ENCODE measurements at places on chromosomes 6 and 20.

DNA sequence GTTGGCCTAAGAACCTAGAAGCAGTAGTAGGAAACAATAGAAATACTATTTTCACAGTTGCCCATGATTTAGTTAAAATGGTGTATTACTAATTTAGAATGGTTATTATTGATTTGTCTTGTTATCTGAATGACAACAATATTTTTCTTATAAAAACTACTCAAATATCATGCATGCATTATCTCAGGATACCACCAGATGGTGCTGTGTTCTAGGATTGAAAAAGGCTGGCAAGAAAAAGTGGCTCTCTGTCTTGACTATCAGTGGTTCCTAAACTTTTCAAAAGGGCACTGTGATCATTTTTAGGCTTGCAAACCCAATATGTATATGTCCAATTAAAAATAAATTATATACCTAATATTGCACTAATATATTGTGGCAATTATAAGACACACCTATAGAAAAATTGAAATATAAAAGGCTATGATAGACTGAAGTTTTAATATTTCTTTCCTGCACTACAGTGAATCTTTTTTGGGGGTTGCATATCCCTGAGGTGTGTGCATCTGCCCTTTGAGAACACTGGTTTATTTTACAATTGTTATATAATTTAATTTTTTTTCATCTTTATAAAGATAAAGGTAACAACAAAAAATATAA is 131.7 kb upstream of the MLIP start:
- no peak for DNase-seq

DNA sequence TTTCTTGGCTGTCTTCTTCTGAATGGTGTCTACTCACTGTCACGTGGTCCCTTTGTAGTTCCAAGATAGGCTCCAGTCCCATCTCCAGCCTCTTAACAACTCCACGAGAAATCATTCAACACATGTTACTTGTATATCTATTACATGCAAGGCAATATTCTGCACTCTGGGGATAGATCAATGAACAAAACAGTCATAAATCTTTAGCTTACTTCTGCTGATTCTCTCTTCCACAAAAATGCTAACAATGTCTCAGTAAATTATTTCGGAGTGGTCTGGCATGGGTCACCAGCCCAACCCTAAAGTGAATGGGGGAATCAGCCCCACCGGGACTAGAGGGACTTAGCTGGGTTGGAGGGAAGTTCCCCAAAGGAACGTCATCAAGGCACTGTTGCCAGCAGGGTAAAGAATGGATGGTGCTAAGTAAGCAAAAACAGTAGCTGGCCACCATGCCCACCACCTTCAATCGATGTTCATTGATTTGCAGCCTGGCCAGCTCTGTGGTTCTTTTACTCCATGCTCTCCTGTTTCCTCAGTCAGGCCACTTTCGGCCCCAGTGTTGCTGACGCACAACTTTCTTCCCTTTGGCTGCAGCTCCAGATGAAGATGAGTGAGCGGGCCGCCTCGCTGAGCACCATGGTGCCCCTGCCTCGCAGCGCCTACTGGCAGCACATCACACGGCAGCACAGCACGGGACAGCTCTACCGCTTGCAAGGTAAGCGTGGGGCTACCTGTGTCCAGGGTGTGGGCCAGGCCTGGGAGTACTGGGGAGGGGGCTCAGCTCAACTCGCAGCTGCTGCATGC is 167.7 kb downstream of the DOK5 start:
- DNase-seq, result no peak

GRCh38 chr6:75149240-75149639 is 56.6 kb downstream of the COL12A1 start:
- DNase-seq, result no peak

GRCh38 chr20:37528446-37529213 is 954 bp upstream of the BLCAP start:
- no peak for DNase-seq

- no peak for DNase-seq
Measured at GRCh38 chr6:39599973-39600372, 125.2 kb downstream of the KIF6 start.

GRCh38 chr6:131469130-131469529 is 103.9 kb upstream of the ARG1 start:
- DNase-seq, result no peak

DNA sequence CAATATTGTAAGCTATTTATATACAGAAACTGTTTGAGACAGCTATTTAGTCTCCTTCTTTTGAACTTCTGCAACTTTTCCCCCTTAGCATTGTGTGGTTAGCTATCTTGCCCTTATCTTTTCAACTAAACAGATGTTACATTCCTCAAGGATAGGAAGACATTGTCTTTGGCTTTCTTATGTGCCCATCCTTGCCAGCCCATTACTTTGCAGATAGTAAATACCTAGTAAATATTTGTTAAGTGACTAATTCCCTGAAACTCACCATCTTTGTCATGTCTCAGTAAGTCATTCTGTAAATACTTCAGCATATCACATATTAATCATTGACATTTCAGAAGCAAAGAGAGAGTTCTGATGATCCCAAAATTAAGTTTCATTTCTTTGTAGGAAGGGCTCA is 69.1 kb upstream of the FLRT3 start:
- no peak for DNase-seq

- DNase-seq, result no peak
Measured at GRCh38 chr6:49551078-49551865, 804 bp downstream of the C6orf141 start.

DNA sequence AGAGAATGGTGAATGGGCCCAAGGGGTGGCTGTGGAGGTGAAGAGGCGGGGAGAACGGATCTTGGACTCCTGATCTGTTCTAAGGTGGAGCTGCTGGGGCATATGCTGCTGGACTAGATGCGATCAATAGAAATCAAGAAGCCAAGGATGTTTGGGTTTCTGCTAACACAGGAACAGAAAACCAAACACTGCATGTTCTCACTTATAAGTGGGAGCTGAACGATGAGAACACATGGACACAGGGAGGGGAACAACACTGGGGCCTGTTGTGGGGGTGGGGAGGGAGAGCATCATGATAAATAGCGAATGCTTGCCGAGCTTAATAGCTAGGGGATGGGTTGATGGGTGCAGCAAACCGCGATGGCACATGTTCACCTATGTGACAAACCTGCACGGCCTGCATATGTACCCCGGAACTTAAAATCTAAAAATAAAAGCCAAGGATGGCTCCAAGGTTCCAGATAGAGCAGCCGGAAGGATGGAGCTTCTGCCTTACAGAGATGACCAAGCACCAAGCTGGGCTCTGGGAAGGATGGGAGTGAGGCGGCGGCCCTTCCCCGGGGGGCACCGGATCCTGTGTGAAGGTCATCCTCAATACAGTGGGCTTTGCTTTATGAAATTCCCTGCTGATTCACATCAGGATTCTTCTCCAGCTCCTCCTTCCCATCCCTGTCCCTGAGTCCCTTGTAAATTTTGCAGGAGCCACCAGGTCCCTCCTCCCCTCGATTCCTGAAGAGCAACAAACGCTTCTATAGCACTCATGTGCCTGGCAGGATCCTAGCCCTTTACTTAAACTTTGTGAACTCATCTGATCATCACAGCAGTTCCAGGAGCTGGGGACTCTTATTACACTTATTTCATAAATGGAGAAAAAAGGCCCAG is 109.2 kb upstream of the PTPN1 start:
- DNase-seq, result no peak

DNA sequence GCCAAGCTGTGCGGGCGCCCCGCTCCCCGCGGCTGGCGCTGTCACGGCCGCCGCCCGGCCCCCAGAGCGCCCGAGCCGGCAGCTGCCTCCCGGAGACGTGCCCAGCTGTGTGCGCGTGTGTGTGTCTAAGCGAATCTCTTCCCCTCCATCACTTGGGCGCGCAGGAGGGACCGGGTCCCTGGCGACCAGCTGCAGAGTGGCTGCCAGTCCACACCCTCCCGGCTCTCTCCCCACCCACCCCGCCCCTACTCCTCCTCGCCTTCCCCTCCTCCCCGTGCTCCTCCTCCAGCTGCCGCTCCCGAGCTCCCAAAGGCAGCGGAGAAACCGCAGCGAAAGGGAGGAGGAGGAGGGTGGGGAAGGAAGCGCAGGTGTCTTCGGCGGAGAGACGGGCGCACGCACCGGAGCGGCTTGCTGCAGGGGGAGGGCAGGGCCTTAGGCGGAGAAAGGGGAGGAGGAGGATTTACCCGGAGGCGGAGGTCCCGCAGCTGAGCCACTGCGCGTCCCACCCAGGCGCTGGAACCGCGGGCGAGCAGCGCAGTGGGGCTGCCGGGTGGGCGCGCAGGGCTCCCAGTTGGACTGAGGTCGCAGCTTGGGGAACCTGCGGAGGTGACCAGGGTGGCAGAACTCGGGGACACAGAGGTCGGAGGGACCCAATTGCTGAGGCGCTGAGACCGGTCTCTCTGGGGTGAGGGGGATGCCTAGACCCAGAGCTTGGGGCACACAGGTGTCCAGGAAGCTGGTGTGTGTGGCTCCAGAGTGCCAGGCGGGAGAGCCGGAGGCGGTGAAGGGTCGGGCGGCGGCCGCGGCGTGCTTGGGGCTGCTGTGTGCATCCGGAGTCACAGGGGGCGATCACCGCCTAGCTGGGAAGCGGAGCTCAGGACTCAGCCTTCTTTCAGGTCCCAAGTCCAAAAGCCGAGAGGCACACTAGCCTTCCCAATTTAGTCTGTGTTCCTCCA is at the start of gene HS3ST5:
Gene HS3ST5, minus strand, starts transcription at position 198 of the 956 bp plus-strand sequence. CDS start 280,178 bp downstream, outside the sequence.
- no peak for DNase-seq

GRCh38 chr20:4625687-4626086 is 96.0 kb upstream of the PRND start:
- DNase-seq, result no peak

DNA sequence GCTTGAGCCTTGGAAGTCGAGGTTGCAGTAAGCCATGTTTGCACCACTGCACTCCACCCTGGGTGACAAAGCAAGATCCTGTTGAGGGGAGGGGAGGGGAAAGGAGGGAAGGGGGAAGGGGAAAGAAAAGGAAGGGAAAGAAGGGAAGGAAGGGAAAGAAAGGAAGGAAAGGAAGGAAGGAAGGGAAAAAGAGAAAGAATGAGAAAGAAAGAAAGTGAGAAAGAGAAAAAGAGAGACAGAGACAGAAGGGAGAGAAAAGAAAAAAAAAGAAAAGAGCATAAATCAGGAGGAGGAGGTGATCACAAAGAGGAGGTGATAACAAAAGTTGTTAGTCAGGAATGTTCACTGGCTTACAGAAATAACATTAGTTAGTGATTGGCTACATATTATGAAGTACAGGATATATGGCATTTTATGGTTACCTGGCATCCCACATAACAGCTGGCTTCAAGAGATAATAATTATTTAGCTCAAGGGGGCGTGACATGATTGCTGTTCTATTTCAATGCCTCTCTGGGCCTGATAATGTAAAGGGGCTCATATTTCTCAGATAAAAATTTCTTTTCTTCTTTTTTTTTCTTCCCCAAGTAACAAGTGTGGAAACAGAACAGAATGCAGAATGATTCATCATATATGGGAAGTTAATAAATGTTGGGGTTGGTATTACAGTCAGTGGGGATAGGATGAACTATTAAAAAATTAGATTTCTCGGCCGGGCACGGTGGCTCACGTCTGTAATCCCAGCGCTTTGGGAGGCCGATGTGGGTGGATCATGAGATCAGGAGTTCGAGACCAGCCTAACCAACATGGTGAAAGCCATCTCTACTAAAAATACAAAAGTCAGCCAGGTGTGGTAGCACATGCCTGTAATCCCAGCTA is 27.1 kb downstream of the SAMHD1 start:
- DNase-seq, result no peak

GRCh38 chr6:14796974-14797762 is 448.7 kb upstream of the JARID2 start:
- DNase-seq, result no peak

GRCh38 chr6:98844244-98845210 is 10.2 kb downstream of the POU3F2 start:
- DNase-seq, result no peak

DNA sequence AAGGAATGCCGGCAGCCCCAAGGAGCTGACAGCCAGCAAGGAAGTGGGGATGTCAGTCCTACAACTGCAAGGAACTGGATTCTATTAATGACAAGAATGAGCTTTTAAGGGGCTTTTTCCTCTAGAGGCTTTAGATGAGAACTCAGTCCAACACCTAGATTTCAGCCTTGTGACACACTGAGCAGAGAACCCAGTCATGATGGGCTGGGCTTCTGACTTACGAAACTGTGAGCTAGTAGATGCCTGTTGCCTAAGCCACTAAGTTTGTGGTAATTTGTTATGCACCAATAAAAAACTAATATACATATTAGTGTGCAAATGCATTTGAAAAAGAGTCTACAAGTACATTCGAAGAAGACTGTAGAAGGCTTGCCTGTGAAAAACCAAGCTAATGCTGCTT is 263.3 kb downstream of the SOX4 start:
- DNase-seq, result no peak

GRCh38 chr6:701700-702479 is 9.0 kb upstream of the EXOC2 start:
- no peak for DNase-seq

DNA sequence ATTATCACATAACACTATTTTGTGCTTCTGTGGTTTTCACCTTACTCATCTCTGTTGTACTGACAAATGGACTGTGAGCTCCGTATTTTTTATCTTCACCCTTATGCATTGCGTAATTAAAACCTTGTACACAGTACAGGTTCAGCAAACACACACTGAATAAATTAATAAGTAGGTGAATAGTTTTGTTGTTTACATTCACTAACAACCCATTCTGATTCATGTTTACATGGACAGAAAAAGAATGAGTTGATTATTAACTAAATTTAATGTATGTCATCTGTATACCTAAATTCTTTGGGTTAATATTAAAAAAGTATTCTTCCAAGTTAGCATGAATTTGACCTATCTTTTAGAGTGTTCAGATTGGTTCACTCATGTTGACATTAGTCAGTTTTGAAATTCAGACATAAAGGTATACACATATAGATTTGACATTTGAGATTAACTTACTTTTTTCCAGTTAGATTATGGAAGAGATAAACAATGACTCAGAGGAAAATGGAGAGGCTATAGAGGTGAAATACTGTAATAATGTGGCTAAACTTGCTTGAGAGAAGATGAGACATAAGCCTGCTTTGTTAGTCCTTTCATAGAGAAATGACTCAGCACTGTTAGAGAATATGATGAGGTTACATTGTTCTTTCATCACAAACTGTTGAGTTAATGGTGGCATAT is 541.7 kb upstream of the FLRT3 start:
- no peak for DNase-seq

GRCh38 chr6:156113631-156114030 is 658.0 kb upstream of the NOX3 start:
- no peak for DNase-seq

DNA sequence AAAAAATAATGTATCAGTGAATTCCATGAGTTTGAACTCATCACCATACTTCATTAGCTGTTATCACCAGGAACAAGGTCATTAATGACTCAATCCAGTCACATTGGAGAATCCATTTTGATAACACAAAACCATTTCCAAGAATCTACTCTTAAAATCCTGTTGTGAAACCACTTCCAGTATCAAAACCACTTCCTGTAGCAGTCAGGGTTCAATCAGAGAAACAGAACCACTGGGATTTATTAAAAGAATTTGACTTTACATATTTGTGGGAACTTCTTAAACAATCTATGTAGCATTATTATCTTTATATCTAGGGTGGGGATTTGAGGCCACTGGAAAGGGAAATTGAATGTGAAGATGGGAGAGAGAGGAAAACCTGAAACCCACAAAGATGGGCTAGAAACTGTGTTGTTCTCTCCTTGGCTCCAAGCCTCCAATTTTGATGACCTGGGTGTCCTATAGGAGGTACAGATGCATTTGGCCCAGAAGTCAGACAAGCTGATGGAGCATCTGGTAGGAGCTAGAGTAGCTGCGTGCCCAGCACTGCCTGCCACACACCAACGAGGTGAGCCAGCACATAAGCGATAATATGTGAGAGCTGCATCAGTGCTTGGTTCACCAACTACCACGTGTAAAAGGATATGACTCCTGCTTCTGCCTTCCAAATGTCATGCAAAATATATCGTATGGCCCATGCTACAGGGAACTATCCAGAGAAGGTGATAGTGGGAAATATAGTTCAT is 117.0 kb downstream of the TMEM200A start:
- no peak for DNase-seq
